ENCODE measurements at places on chromosomes 3 and 15.

DNA sequence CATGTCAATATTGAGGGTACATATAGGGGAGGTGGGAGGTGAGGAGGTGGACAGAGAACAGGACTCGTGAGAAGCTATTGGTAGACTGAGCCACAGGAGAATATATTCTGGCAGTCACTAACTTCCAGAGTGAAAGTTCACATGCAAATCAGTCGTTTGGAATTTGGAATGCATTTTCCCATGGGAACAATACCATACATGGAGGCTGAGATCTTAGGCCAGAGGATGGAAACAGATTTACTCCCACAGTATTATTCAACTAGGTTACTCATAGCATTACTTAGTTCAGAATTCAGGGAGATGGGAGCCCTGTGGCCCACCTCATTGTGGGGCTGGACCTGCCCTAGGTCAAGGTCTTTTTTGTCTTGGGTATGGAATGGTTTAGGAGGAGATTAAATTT is 36.4 kb upstream of the ABHD2 start:
- peak; percentile 97 for DNase-seq

DNA sequence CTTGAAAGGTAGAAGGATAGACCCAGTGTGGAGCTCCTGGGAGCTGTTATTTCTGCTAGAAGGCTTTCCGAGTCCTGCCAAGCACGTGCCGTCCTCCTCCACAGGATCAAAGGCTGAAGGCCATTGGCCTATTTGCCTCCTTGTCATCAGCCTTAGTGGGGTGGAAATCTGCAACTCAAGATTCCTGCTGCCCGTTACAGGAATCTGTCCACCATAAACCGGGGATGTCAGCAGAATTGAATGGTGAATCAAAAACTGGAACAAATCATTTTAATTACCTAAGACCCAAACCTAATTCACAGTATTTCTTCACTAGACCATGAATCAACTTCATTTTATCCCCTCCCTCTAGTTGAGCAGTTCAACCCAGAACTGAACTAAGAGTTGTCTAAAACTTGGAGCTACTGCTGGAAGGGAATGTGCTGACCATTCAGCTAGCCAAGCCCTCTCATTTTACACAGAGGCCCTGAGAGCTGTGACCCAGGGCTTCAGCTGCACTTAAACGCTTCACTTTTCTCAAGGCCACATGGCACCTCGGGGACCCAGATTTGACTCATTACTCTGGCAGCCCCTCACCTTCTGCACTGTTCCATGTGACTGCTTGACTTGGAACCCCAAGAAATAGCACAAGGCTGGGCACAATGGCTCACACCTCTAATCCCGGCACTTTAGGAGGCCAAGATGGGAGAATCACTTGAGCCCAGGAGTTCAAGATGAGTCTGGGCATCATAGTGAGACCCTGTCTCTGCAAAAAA is 36.8 kb upstream of the KIF23 start:
- DNase-seq = no peak

DNA sequence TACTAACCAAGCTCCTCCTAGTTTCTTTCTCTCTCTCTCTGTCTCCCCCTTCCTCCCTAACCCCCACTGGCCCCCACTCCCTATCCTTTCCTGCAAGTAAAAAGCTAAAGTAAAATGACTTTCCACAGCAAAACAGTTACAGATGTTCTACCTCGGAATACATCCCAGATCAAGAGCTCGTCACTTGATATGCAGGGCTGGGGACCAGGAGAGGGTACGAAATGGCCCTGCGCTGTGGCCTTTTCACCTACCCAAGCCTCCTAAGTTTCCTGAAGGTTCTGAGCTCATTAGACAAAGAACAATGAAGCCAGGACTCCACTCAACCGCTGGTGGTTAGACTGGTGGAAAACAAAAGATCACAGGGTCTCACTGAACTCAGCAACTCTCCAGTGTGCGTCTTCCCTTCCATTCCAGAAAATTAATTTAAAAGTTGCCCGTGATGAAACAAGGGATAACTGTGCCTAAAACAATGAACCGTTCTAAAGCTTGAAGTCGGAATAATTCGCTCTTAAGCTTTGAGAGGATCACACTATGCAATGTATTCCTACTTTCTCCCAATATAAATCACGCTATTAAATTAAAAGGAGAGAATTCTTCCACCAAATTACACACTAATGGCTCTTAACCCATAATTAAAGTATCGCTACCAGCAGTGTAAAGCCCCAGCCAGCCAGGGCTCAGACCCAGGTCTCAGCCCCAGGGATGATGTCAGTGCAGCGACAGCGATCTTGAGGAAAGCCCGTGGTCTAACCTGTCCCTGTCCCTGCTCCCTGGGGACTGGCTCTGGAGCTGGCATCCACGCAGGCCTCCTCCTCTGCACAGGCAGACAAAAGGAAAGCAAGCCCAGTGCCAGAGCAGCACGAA is 5.0 kb downstream of the VGLL4 start:
- DNase-seq = no peak

DNA sequence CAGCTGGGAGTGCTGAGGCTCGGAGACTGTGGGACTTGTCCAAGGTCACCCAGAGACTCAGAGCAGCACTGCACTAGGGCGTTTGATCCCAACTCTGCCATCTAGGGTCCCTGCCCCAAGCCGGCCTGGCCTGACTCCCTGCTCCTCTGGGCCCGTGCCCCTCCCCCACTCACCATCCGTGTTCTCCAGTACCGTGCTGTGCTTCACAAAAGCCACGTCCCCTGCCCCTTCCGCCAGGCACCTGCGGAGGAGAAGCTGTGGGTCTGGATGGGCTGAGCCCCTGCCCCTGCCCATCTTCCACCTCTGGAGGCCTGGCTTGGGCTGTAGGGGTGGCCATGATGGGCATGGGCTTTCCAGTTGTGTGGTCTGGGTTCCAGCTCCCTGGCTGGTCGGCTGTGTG is 8.4 kb downstream of the MELTF start:
- no peak for DNase-seq

DNA sequence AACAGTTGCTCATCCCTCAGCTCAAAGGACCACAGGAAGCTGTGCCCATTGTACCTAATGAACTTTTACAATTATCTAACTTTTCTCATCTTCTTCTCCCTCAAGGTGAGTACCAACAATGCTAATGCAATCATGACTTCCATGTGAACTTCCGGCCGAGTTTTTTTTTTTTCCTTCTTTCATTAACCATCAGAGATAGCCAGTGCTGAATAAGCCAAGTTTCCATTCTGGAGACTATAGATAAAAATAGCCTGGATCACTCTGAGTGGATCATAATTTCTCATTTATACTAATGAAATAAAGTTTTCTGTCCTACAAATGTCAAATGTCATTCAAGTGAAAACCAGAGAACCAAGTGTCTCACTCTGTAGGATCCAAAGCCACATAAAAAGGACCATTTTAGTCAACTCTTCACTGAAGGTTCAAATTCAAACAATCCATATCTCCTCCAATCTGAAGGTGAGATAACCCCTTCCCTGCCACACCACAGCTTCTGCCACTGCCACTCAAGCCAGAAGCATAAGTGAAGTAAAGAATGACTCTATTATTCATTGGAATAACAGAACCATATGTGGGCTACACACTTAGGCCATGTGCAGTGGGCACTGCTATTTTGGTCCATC is 5.5 kb downstream of the SUMF1 start:
- DNase-seq = no peak

GRCh38 chr15:26631894-26632293 is 141.0 kb downstream of the GABRB3 start:
- DNase-seq = no peak

DNA sequence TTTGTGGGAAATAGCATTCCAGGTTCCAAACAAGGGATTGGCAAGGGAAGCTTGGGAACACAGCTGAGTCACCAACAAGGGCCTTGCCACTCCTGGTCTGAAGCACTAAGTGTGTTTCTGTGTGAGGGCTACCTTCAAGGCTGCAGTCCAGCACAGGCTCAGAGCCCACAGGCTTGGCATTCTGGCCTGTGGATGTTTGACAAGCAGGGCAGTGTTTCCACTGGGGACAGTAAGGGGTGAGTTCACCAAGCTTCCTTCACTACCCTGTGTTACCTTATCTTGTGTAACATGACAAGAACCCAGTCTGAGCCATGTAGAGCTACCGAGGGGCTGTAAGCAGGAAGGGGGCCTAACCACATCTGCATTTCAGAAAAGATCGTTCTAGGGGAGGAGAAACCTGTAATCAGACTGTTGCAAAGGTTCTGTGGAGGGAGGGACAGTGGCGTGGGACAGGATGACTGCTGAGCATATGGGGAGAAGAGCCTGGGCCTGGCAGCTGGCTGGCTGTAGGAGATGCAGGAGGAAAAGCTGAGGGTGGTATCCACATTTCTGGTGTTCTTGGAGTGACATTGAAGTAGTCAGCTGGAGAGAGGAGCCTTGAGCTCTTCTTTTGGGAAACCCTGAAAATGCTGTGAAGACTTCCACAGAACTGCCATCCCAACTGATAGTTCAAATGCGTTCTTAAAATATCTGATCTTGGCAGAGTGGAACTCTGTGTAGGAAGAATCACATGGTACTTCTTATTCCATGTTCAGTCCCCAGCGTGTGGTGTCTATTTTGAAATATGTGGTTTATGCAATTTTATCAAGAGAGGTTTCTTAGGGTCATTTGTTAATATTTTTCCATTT is 61.3 kb downstream of the CTDSPL start:
- peak; percentile 80 for DNase-seq

DNA sequence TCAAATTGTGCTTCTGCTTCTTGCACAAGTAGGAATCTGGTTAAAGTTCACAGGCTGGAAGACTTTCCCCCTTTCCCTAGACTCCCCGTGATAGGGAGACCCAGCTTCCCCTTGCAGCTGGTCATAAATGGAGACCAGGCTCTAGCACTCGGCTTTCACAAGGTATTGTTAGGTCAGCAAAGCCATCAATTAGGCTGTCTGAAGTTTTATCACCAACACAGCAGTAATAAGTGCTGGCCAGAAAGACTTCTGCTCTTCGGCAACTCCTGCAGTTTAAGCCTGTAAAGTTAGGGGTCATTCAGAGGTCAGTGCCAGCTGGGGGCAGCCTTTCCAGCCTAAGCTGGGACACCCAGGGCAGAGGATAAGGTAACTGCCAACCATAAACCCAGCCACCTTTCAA is 203.4 kb downstream of the MEIS2 start:
- DNase-seq = no peak

DNA sequence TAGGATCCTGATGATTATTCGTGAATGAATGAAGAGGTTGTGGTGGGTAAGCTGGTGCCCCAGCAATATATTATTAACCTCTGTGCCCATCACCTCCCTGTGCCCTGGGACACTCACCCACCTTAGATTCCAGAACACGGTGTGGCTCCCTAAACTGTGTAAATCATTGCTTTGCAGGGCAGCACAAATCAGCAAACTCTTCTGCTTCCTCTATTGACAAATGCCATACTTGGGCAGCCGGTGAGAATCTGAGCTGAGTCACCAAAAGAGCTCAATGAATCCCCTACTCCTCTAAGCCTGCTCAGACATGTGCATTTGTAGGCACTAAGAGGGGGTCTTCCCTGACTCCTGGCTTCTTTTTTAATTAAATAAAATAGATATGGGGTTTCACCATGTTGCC is 15.7 kb downstream of the UQCC5 start:
- DNase-seq = peak; percentile 9

DNA sequence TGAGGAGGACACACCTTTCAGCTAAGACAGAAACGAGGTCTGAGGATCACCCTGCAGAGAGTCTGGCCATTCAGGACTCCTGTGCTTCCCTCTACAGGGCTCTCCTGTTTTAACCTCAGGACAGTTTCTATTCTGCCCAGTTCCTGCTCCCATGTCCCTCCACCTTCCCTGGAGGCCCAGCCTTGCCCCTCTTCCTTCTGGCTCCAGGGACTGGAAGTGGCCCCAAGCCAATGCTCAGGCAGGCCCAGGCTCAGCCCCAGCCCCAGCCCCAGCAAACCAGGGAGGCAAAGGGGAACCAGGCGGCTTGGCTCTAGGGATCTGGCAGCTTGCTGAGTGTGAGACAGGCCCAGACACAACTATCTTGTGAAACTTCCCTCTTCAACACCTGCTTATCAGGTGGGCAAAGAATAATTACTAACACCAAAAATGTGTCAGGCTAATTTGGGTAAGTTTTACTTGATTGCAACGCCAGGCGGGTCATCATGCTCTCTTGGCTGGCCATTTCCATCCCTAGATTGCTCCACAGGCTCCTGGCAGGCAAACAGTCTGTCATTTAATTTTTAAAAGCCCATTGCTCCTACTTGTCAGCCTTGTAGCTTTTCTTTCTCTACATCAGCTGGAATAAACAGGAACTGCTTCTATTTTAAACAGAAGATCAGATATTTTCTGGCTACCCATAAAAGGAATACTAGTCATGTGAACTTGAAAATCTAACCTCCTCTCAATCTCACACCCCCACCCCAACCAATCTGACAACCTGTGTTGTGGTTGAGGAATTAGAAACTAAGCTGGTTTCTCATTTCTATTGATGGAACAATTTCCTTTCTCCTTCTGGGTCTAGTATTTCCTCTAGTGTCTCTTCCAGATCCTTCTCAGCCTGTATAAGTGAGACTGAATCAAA is 33.5 kb downstream of the UPK1B start:
- DNase-seq = no peak

DNA sequence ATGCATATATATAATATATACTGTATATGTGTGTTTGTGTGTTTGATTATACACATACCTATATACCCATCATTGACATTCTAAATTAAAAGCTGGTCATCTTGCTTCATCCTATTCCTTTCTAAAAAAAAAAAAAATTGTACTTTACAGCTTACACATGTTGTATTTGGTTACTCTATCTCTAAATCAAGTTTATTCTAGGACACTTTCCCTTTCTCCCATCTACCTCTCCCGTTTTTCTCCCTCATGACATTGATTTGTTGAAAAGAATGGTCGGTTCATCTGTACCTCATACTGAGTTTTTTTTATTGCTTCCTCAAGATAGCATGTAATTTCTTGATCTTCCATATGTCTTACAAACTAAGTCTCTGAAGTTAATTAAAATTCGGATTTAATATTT is 26.9 kb downstream of the GABPB1 start:
- DNase-seq = no peak

- DNase-seq = no peak
Observed at GRCh38 chr15:81315452-81316175, 8.3 kb downstream of the STARD5 start.

DNA sequence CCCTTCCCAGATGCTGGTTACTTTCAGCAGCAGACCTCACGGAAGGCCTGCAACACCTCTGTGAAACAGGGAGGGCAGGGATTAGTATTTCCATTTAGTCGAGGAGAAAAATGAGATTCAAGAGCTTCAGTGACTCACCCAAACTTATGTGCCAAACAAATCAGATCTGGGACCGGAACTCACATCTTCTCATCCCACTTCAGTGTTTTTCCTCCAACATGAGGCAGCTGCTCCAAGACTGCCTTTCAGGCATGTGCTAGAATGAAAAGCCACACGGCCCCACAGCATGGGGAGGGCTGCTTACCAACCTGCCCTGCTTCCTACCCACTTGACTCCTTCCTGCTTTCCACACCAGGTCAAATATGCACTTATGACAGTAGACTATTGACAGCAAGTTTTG is 129.4 kb upstream of the SLC24A5 start:
- DNase-seq = peak; percentile 1

GRCh38 chr3:189331002-189331418 is 159.2 kb downstream of the TPRG1 start:
- DNase-seq = no peak

- DNase-seq = no peak
Observed at GRCh38 chr3:37224879-37225278, 50.5 kb upstream of the LRRFIP2 start.
